ENCODE measurements at places on chromosomes 5 and 9.

- DNase-seq, result no peak
These were observed 4.3 kb downstream of the CDHR2 start for GRCh38 chr5:176553260-176554085.

GRCh38 chr5:68233075-68233474, 17.5 kb downstream of the PIK3R1 start:
- no peak for DNase-seq

GRCh38 chr5:119019501-119019900, 31.2 kb upstream of the DTWD2 start:
- DNase-seq, result no peak

GRCh38 chr9:5643005-5643624, 14.2 kb downstream of the RIC1 start:
- no peak for DNase-seq

GRCh38 chr9:79812507-79813257, 240.9 kb downstream of the TLE4 start:
- no peak for DNase-seq

DNA sequence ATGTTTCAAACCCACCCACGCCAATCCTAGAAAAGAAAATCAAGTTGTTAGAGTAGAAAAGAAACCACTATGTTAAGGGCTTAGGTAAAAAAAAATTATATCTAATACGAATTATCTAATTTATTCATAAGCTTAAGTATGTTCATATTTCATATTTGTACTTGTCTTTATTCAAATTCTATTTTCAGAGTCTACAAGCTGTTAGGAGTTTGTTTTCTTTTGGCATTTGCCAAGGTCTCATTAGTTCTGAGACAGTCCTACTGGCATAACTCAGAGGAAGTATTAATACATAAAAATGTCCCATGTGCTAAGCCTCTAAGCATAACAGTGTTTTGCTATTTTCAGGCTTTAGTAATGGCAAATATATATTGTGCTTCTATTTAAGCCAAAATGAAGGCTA, 57.6 kb downstream of the STARD4 start:
- no peak for DNase-seq

All from T-helper 2 cell (primary cell).